ENCODE measurements at places on chromosomes 5 and 9.

GRCh38 chr5:123176224-123176937 lies 87.3 kb downstream of the PRDM6 start:
- DNase-seq: peak; percentile 56

GRCh38 chr9:38443181-38443580 lies 18.9 kb upstream of the IGFBPL1 start:
- DNase-seq: no peak

DNA sequence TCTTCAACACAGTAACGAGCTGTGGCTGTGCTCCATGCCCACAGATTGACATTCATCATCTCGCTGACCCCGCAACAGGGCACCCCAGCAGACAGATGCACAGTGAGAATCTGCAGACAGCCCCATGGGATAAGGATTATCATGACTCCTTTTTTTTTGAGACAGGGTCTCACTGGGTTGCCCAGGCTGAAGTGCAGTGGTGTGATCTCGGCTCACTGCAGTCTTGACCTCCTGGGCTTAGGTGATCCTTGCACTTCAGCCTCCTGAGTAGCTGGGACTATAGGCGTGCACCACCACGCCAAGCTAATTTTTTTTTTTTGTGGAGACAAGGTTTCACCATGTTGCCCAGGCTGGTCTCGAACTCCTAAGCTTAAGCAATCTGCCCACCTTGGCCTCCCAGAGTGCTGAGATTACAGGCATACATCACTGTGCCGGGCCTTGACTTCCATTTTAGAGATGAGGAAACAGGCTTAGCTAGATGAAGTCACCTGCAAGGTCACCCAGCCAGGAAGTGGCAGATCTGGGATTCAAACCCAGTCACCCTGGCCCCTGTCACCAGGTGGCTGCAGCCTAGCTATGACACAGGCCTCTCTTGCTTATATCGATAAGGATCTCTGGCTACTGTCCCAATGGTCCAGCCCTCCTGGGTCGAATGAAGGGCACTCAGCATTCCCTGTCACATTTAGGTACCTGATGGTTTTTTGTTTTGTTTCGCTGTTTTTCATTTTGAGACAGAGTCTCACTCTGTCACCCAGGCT lies 5.1 kb downstream of the AIF1L start:
- DNase-seq: no peak

- no peak for DNase-seq
Observed at GRCh38 chr9:134191455-134192209, 27.3 kb upstream of the RNU6ATAC start.

DNA sequence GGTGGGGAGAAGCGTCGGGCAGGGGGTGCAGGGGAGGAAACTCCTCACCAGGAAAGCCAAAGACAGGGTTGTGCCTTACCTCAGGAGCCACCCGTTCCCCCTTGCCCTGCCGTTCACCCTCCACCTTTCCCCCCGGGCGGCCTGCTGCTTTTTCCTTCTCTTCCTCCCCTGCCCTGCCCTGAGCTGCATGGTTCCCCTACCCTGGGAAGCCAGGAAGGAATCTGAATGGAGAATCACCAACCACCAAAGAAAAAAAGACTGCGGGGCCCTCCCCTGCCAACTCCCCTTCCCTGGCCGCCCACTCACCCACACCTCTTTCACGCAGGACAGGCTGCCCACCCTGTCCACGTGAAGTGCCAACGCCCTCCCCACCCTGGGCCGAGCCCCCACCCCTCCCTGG lies 820 bp upstream of the NFX1 start:
- DNase-seq: peak; percentile 22

- DNase-seq: peak; percentile 2
Observed at GRCh38 chr5:174903172-174903732, 178.9 kb downstream of the MSX2 start.

- DNase-seq: peak; percentile 86
Observed at GRCh38 chr9:127931092-127931881, 710 bp upstream of the PIP5KL1 start.

- no peak for DNase-seq
Observed at GRCh38 chr9:115084709-115085108, 33.2 kb downstream of the TNC start.

GRCh38 chr5:76479973-76480667 lies 77.0 kb downstream of the IQGAP2 start:
- no peak for DNase-seq

DNA sequence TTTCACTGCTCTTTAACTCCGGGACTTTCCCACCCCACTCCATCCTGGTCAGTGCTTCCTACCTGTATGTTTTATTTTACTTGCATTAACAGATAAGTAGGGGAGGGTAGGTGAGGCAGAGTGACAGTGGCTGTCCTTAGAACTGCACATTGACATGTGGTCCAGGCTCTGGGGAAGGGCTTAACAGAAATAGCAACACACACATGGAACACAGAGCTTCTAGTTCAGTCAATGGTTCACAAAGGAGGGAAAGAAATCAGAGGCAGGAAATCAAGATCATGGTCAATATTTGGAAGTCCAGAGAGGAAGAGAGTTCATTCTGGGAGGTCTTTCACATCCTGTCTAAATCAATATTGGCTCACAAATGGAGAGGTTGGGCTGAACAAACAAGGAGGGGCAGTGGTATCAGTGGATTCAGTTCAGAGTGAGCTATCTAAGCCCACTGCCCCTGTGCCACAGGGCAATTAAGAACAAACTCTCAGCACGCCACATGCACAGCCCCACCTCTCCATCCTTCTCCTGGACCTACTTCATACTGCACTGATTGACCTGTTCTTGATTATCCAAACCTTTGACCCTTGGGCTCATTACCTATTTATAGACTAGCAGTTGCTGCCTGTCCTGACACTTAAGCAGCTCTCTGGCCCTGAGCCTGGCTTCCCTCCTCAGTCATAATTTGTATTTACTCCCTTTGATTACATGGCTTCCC lies 6.2 kb upstream of the VPS13A start:
- DNase-seq: no peak

DNA sequence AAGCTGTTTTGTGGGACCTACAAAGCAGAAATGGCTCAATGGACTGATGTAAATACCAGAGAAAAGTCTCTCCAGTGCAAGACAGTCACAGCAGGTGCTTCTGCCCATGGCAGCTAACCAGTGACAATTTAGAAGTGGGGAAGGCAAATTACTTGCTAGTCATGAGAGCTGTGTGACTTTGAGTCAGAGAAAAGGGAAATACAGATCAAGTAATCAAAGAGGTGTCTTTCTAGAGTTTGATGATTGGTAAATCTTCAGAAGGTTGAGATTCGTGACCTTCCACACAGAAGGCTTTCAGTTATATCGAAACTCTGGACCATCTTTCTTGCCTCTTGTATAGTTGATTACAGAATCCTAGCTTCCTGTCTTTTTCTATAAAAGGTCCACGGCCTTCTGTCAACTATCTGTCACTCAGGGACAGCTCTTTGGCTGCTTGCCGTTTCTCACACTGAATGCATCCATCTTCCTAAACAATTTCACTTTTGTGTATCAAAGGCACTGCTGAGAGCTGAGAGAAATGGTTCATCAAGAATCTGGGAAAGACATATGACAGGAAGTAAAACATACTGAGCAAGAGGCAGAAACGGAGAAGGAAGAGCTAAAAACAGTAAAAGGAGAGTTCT lies 993.9 kb upstream of the ACO1 start:
- DNase-seq: no peak

DNA sequence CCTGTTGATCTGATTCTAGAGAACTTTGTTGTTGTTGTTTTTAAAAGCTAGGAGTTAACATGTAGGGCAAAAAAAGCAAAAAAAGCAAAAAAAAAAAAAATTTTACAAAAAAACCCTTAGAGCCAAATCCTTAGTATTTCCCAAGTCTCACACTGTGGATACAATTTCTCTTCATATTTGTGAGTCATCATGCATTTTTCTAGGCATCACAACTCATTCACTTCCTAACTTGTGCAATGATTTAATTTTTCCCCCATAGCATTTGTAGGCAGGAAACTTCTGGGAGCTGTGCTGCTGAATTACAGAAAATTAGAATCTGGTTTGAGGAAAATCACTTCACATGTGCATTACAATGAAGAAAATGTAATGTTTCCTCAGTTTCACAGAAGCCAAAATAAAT lies 91.9 kb downstream of the MARCHF3 start:
- peak; percentile 87 for DNase-seq

DNA sequence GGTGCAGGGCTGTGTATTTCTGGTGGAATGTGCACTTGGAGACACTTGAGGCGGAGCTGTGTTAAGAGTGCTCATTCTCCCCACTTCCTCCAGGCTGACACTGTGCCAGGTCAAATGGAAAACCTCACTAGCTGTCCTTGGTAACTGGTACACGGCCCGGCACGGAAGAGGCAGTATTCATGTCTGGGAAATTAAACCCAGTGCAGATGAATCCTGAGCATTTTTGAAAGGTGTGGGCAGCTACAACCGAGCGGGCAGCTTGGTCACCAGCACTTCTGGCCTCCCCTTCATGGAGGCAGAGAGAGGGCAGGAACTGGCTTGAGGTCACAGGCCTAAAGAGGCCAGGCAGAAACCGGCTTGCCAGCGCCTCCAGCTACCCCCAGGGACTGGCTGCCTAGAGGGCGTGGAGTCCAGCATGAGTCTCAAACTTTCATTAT lies 1.6 kb downstream of the CLPTM1L start:
- no peak for DNase-seq

- peak; percentile 75 for DNase-seq
Observed at GRCh38 chr9:124399323-124399967, 15.8 kb downstream of the PSMB7 start.

GRCh38 chr9:32251539-32251938 lies 132.9 kb upstream of the ACO1 start:
- peak; percentile 58 for DNase-seq

- no peak for DNase-seq
Observed at GRCh38 chr9:137050570-137050969, 3.3 kb downstream of the ENTPD2 start.

GRCh38 chr9:98168941-98169488 lies 23.4 kb downstream of the CORO2A start:
- DNase-seq: peak; percentile 23

DNA sequence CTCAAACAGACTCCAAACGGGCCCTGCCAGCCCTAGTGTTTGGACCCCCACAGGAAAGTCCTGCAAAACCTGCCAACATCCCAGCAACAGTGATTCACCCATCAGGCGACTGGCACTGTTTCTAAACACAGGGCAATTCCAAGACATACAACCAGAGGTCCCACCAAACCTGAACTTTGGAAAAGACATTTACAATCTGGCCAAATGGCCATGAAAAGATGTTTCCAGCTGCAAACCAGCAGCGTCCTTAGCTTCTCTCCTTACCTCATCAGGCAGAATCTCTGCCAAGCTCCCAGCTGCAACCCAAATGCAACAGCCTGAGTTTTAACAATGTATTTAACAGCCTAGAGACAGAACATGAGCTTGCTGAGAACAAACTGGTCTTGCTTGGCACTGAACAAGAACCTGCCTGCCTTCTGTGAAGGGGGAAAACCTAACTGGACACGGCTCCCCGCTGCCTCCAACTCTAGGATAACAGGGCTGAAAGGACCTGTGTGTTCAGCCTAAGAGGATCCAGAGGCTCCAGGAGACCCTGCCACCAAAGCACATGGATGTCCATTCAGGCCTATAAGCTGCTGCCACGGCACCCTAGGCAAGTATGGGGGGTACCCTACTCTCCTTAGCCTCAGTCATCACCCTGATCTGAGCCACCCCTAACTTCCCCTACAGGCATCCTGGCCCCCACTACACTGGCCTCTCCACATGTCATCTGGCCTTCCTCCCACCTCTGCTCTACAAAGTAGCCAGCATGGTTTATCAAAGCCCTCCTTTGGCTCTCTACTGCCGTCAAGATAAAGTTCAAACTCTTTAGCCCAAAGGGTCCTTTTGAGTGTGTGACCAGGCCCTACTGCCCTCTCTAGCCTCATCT lies 5.6 kb downstream of the P4HA2 start:
- DNase-seq: peak; percentile 86

GRCh38 chr9:69122549-69123141 lies 51.4 kb upstream of the TJP2 start:
- peak; percentile 55 for DNase-seq

- peak; percentile 90 for DNase-seq
Observed at GRCh38 chr5:13985731-13986418, 41.4 kb upstream of the DNAH5 start.

DNA sequence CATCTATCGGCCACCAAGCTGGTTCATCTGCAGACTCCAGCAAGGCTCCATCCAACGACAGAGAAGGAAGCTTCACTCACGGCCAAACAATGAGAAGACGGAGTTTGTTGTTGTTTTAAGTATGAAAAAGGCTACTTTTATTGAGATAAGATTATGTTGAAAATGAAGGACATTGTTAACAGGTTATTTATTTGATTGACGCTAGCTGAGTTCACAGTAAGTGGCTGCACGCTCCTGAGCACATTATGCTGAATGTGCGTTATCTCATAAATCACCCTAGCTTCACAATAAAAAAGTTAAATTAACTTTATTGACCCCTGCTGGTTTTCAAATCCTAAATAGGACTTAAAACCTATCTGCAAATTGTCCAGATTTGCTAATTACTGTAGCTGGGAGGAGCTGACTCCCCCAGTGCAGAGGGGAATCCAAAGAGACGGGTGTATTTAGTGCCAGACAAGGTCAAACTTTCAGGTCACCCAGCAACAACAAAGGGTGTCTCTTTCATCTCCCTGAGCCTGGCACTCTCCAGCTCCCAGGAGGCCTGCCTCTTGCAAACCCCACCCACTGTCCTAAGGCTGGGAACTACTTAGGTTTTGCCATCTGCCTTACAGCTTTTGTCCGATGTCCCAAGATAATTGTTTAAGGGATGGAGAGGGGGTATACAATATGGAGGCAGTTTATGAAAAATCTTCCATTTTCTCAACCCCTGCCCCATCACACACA lies 129.2 kb downstream of the ZDHHC21 start:
- DNase-seq: no peak

GRCh38 chr9:30020161-30020560 lies 2364.3 kb upstream of the ACO1 start:
- no peak for DNase-seq

GRCh38 chr9:102178811-102179210 lies 440.4 kb upstream of the GRIN3A start:
- DNase-seq: peak; percentile 16

DNA sequence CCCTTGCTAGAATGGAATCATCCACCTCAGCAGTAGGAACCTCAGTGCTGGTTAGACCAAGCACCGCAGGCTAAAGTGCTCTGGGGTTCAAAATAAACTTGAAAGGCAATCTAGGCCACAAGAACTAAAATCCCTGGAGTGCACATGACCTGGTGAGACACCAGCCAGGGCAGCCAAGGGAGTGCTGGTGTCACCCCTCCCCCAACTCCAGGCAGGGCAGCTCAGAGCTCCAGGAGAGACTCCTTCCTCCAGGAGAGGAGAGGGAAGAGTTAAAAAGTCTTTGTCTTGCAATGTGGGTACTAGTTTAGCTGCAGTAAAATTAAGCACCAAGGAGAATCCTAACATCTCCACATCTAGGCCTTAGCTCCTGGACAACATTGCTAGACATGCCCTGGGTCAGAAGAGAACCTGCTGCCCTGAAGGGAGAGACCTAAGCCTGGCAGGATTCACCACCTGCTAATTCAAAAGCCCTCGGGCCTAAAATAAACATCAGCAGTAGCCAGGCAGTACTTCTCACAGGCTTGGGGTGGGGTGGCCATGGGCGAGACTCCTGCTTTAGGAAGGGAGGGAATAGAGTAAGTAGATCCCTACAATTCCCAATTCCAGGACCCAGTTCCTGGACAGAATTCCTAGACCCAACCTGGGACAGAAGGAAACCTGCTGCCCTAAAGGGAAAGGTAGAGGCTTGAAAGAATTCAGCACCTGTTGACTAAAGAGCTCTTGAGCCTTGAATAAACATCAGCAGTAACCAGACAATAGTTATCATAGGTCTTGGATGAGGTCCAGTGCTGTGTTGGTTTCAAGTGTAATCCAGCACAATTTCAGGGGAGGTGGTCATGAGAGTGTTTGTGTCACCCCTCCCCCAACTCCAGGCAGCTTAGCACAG lies 25.8 kb downstream of the UGT3A2 start:
- no peak for DNase-seq

GRCh38 chr9:22514871-22515270 lies 68.2 kb downstream of the DMRTA1 start:
- DNase-seq: peak; percentile 1

GRCh38 chr9:107307331-107307730 lies 24.3 kb downstream of the RAD23B start:
- no peak for DNase-seq

Measured in fibroblast of mammary gland (primary cell).